ENCODE measurements at places on chromosomes 4 and X.

- DNase-seq: no peak
Observed at GRCh38 chr4:3818371-3818770, 52.2 kb downstream of the ADRA2C start.

- no peak for DNase-seq
Observed at GRCh38 chr4:126358041-126358440, 1043.3 kb downstream of the FAT4 start.

GRCh38 chr4:1216869-1217294 is 32.0 kb downstream of the CTBP1 start:
- DNase-seq: no peak

DNA sequence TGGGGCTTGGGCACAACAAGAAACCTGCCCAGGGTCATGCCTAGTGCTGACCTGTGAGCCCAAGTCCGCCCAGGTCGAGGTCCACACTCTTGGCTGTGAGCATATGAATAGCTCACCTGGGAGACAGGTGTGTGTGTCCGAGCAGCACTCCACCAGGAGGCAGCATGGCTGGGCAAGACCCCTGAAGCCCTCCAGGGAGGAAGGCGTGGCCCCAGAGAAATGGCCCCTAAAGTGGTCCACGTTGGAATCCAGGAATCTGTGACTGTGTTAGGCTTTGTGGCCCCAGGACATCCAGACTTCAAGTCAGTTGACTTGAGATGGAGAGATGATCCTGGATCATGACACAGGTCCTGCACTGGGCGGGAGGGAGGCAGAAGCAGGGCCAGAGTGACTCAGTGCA is 138.8 kb downstream of the CPZ start:
- DNase-seq: no peak

GRCh38 chr4:107818301-107818910 is 6.3 kb upstream of the SGMS2 start:
- DNase-seq: no peak

- no peak for DNase-seq
Observed at GRCh38 chr4:87025614-87026041, 90.8 kb downstream of the AFF1 start.

All from cortex of kidney (tissue), 1 donor.